ENCODE measurements at places on chromosomes 2 and 18. TPM values are rescaled to one million over a fixed set of nuclear protein-coding genes. Genes with fewer than 3 reads are reported as not detected.

OXER1 gene
- total RNA-seq: 0.25 TPM

UGT1A5 gene
- total RNA-seq: not detected

STK39 gene
- 28.3 TPM for total RNA-seq

DUSP2 gene
- total RNA-seq: 4.2 TPM

CD207 gene
- total RNA-seq: not detected

KANSL1L gene
- 63.4 TPM for total RNA-seq

CNDP1 gene
- 0.49 TPM for total RNA-seq

RGPD3 gene
- total RNA-seq: 0.98 TPM

CHST10 gene
- total RNA-seq: 75.5 TPM

PAIP2B gene
- 13.3 TPM for total RNA-seq

EVA1A gene
- 0.98 TPM for total RNA-seq

ZNF385B gene
- 2.5 TPM for total RNA-seq

CRYGA gene
- not detected for total RNA-seq

COPS7B gene
- total RNA-seq: 19.7 TPM

RAB17 gene
- not detected for total RNA-seq

LYG2 gene
- total RNA-seq: not detected

ACTG2 gene
- total RNA-seq: 0.98 TPM

All from temporal lobe (tissue), 4 donors.